ENCODE measurements at places on chromosomes 4 and X.

DNA sequence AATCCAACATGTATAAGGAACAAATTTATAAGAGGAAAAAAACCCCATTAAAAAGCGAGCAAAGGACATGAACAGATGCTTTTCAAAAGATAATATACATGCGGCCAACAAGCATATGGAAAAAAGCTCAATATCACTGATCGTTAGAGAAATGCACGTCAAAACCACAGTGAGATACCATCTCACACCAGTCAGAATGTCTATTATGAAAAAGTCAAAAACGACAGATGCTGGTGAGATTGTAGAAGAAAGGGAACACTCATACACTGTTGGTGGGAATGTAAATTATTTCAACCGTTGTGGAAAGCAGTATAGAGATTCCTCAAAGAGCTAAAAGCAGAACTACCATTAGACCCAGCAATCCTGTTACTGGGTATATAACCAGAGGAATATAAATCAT, 465.4 kb downstream of the TMA16 start:
- DNase-seq: peak; percentile 0

DNA sequence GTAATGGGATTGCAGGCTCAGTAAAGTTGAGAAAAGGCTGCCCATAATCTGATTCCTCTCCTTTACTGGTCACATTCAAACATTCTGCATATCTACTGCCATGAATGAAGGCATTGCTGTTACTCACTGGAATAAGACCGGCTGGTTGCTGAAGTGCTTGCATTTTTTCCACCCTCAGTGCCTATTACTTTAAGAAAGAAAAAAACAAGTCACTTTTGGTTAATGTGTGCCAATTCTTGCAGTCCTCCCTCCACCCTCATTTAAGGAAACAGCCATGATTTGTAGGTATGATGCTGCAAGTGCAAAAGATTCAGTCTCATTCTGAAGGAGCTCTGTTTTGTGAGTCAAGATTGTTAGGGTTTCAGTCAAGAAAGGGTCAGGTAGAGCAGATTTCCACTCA, 94.9 kb downstream of the EMCN start:
- DNase-seq: no peak

GRCh38 chr4:188002751-188003150, 7.2 kb downstream of the ZFP42 start:
- peak; percentile 85 for DNase-seq

GRCh38 chr4:59341506-59341905, 1858.6 kb upstream of the ADGRL3 start:
- no peak for DNase-seq

- no peak for DNase-seq
These were observed 6.5 kb upstream of the GJB1 start for GRCh38 chrX:71216485-71216884.

DNA sequence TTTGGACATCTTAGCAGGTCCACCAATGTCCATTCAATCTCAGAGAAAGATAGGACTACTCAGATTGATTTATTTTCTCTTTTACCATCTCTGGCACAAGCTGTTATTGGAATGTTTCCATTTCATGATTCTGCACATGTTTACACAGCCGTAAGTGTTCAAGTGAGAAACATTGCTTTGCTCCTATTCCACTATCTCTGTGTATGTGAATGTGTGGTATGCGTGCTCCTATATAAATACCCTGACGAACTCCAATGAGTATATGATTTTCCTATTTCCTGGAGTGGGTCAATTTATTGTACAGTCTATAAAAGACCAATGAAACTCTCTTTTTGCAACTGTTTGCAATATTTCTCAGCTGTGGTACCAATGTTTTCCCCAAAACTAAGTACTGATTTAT, 221.0 kb upstream of the GALNT7 start:
- no peak for DNase-seq

DNA sequence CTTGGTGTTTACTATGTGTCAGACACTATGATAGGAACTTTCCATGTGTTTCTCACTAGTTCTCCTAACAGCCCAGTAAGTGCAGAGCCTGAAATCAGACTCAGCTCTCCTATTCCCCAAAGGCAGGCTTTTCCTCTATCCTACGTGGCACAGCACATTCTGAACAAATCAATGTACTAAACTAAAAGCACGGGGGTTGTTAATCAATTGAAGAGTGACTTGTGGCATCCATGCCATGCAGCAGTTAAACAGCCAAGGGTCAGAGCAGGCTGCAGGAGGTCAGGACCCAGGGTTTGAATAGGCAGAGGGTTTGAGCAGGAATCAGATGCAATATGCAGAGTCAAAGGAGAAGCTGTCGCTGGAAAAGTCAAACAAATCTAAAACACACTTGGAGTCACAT, 289.7 kb upstream of the LDB2 start:
- no peak for DNase-seq

GRCh38 chr4:26746802-26747213, 113.8 kb upstream of the STIM2 start:
- DNase-seq: no peak

DNA sequence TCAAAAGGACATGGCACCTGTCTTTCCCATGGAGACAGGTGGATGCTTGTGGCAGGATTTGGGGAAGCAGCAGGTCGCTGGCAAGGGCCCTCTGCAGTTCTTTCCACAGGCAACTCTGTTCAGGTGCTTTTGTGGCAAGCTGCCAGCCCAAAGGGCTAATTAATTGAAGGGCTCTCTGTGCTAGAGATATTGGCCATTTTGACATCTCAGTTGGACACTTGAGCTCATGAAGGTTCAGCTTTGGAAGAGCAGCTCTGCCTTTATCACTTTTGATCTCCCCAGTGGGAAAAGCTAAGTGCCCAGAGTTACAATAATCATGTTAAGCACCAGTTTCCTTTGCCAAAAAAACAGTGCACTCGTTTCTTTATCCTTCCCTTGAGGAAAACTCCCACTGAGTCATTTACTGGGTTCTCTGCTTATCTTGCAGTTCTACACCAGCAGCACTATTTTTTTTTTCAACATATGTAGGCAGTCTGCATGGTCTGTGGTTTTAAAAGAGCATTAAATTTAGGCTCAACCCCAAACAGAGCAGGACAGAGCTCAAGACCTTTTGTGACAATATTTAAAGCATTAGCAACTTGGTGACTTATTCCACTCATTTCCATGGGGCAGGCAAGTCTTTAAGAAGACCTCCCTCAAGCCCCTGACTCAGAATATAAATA, 336.4 kb upstream of the RASGEF1B start:
- no peak for DNase-seq
